T-cell (primary cell): ENCODE measurements at places on chromosomes 16 and 17. TPM values are rescaled to one million over a fixed set of nuclear protein-coding genes. Genes with fewer than 3 reads are reported as not detected.

Gene ABCC6
- total RNA-seq = 0.12 TPM

Gene TLCD2
- 0.59 TPM for total RNA-seq

- H3K4me1 ChIP-seq = peaks cover 68% of the 10 kb centered on the region
- no peaks in the 10 kb centered on the region for H3K36me3 ChIP-seq
Measured at GRCh38 chr16:48612611-48613010, 2.6 kb upstream of the N4BP1 start.

GRCh38 chr17:13601322-13601775 lies 380 bp downstream of the HS3ST3A1 start:
- H3K27ac ChIP-seq = no peak overlapping the region
- peaks cover 14% of the 10 kb centered on the region for H3K4me1 ChIP-seq
- H3K36me3 ChIP-seq = no peaks in the 10 kb centered on the region
- H3K27me3 ChIP-seq = peaks cover 10% of the 10 kb centered on the region
- no peak for DNase-seq

DNA sequence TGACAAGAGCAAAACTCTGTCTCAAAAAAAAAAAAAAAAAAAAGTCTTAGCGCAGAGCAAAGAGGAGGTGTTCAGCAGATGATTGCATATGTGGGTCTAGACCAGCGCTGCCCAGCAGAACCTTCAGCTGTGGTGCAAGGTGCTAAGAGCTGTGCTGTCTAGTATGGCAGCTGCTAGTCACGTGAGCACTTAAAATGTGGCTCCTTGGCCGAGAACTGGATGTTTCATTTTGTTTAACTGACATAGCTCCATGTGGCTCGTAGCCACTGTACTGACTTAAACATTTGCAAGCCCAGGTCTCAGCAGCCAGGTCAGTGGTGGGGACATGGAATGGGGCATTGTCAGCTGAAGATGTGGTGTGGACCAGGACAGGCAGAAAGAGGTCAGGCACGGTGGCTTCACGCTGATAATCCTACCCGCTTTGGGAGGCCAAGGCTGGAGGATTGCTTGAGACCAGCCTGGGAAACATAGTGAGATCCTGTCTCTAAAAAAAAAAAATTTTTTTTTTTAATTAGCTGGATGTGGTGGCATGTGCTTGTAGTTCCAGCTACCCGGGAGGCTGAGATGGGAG lies 9.2 kb downstream of the C1QTNF1 start:
- no peaks in the 10 kb centered on the region for H3K4me1 ChIP-seq
- H3K4me3 ChIP-seq = no peak overlapping the region
- no peaks in the 10 kb centered on the region for H3K36me3 ChIP-seq
- DNase-seq = no peak
- no peak overlapping the region for H3K27ac ChIP-seq

DNA sequence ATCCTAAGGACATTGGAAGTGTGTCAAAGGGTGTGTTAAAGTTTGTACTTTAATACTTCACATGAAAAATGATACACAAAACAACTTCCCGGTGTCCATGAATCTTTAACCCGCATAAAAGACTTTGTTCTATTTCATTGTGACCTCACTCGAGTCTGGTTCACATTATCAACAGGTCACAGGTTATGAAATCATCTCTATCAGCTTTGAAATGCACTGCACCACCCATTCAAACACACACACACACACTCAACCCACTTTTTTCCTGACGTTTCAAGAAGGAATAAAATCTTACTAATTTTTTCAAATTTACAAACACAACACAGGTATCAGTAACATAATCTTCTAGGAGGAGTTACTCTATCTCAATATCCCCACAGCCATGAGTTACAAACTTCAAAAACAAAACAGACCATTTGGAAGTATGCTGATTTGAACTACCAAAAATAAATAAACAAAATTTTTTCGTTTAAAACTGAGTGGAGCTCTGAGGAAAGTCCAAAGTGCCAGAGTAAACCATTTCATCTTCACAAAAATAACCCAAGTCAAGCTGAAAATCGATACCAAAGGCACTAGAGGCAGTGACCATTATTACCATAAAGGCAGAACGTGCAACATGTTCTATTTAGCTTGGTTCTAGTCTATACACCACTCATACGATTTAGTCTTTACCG lies 2.7 kb downstream of the ACOX1 start:
- no peak overlapping the region for H3K4me3 ChIP-seq
- no peaks in the 10 kb centered on the region for H3K27me3 ChIP-seq
- H3K36me3 ChIP-seq = no peaks in the 10 kb centered on the region
- H3K27ac ChIP-seq = no peak overlapping the region
- no peak for DNase-seq

- no peak overlapping the region for H3K27ac ChIP-seq
- no peak overlapping the region for H3K4me3 ChIP-seq
- no peak for DNase-seq
- no peaks in the 10 kb centered on the region for H3K27me3 ChIP-seq
- no peaks in the 10 kb centered on the region for H3K36me3 ChIP-seq
Measured at GRCh38 chr16:10339777-10340732, 45.8 kb upstream of the ATF7IP2 start.

- H3K27ac ChIP-seq = no peak overlapping the region
- H3K4me3 ChIP-seq = no peak overlapping the region
- H3K4me1 ChIP-seq = no peaks in the 10 kb centered on the region
- peaks cover 8% of the 10 kb centered on the region for H3K36me3 ChIP-seq
- DNase-seq = no peak
- no peaks in the 10 kb centered on the region for H3K27me3 ChIP-seq
Measured at GRCh38 chr16:54112451-54113206, 174.0 kb downstream of the IRX3 start.

- H3K4me1 ChIP-seq = peaks cover 10% of the 10 kb centered on the region
- peaks cover 20% of the 10 kb centered on the region for H3K27me3 ChIP-seq
- no peak overlapping the region for H3K4me3 ChIP-seq
- H3K36me3 ChIP-seq = no peaks in the 10 kb centered on the region
Measured at GRCh38 chr17:45976755-45977505, 22.1 kb upstream of the STH start.
